ENCODE measurements at places on chromosomes 7 and 10. TPM values are rescaled to one million over a fixed set of nuclear protein-coding genes. Genes with fewer than 3 reads are reported as not detected.

- no peak for DNase-seq
Observed at GRCh38 chr10:22615819-22616499, 98.4 kb downstream of the PIP4K2A start.

The GNGT1 gene
- 0.70 TPM for total RNA-seq

DNA sequence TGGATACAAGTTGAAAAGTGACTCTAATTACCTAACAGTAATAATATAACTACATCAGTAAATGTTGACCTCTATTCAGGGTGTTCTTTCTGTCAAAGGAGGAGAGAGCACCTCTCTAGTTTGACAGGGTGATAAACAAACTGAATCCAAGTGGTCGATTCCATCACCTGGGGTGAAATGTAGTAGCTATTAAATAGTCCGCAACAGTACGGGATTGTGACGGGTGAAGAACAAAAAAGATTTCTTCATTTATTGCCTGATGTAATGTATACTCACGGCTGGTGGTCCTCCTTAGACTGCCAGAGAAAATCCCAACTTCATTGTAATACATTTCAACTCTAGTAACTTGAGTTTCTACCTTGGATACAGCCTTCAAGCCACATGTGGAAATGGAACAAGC lies 292.5 kb upstream of the CELF2 start:
- DNase-seq, result no peak

The C10orf67 gene
- not detected for total RNA-seq

- DNase-seq, result no peak
Observed at GRCh38 chr10:47016564-47016963, 105.3 kb downstream of the PTPN20 start.

- no peak for DNase-seq
Observed at GRCh38 chr10:120950051-120950561, 98.9 kb downstream of the WDR11 start.

Data from ureter (tissue), 1 donor.